Stimulated activated CD8-positive, alpha-beta memory T cell treated with anti-CD3 and anti-CD28 coated beads, Interleukin-4, amount 100 ng/mL, for 1 hour (primary cell): ENCODE measurements at places on chromosomes 3 and 15.

- no peak for DNase-seq
Observed at GRCh38 chr3:173403376-173403775, 5.8 kb downstream of the NLGN1 start.

- DNase-seq = no peak
Observed at GRCh38 chr15:91912336-91912735, 58.8 kb downstream of the SLCO3A1 start.

DNA sequence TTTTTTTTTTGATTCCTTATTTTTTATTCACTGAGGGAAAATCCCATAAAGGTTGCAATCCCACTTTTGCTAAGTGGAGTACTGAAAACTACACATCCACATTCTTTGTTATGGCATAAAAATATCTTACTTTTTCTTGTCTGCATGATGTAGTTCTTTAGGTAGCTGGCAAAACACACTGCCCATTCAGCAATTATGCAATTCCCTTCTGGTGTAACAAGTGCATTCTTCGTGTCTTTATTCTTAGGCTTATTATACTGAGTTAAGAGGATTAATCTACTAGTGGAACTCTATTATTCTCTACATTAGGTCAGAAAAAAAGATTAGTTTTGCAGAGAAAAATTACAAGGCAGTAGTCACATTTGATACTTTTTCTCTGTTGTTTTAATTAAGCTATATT lies 403.8 kb upstream of the GBE1 start:
- no peak for DNase-seq

- DNase-seq = no peak
Observed at GRCh38 chr3:147216143-147216673, 190.1 kb downstream of the ZIC4 start.

GRCh38 chr15:35055416-35056105 lies 29.5 kb downstream of the NANOGP8 start:
- no peak for DNase-seq

DNA sequence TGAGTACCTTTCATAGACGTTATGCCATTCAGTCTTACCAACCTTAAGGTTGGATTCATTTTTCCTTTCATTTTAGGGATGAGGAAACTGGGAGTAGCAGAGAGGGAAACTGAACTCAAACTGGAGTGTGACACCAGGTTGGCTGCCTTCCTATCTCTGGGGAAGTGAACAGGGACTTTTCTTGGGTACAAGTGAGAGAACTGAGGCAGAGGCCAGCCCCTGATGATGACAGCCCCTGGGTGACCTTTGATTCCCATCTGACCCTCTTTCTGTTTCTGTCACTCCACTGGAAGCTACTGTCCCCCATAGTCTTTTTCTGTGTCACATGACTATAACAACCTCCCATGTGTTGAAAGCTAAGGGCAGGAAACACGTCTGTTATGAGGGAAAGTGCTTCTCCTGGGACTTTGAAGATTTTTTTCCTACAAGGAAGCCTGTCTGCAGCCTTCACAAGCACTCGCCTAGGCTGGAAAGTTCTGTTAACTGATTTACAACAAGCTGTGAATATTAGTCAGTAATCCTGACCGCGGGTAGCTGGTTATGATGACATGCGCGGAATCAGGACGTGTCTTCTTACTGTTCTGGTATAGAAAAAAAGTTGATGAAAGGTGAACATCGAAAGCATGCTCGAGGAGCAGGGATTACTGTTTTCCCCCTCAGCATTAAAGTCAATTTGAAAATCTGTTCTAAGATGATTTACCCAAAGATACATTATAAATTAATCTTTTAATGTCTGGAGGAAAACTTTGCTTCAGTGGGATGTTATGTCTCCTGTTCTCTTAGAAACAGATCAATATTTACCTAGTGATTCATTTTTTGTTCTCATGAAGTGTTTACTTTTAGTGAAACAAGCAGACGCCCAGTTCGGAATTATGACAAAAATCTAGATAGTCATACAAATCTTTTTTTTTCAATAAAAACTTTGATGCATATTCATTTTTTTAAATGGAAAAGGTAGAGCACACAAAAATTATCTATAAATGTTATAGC lies 31.5 kb downstream of the ABHD2 start:
- no peak for DNase-seq

DNA sequence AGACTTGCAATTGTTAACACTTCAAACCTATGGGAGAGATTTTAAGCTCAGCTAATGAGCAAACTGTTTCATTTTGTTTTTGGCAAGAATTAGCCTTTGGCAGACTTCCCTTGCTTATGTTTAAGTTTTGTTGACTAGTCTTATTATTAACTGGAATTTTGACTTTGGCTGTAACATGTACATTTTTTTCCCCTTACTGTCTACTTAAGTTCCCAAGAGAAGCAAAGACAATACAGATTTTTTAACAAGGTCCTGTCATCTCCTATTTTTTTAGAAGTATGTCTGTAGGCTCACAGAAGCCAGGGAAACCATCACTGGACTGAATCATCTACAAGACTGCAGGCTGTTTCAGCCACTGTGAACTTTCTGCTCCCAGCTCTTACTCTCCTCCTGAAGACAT lies 74.3 kb downstream of the DGKG start:
- DNase-seq = no peak

GRCh38 chr3:116444819-116445310 lies 422 bp downstream of the LSAMP start:
- no peak for DNase-seq

DNA sequence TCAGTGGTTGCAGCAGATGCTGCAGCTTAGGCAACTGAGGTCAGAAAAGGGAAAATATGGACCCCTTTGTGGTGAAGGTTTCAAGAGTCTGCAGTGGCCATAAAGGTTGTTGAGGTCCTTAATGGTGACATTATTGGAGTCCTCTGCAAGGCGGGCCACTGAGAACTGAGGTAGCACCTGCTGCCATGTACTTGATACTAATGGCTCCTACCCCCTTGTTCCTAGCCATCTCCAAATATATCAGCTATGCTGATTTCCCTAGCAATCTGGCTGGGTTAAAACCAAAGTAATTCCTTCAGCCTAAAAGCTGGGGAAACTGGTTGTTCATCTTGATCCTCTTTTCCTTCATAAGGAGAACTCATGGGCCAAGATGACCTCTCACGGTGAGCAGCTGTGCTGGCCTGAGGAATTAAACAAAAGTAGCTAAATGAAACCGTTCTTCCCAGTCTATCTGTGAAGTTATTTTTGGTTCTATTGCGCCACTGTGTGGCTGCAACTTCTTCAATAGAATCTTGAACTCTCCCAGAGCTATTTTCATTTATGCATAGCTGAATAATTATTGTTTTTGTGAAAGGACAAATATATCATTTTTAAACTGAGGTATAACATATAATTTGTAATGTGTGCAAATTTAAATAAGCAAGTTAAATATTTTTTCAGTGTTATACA lies 76.1 kb upstream of the PLSCR4 start:
- DNase-seq = no peak

GRCh38 chr15:81813215-81813614 lies 232.6 kb downstream of the MEX3B start:
- no peak for DNase-seq

DNA sequence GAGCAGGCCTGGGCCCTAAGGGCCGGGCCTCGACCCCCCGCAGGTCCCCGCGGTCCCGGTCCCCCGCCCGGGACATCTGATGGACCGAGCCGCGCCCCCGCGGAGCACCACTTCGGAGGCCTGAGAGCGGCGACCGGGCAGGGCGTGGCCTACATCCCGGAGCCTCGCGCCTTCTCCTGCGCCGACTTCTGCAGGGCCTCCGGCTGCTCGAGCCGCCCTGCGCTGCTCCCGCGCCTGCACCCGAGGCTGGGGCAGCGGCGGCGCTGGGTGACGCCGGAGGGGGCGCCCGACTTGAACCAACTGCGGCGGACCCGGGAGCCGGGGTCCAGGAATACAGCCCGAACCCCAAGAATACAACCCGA lies 14.9 kb upstream of the GP9 start:
- no peak for DNase-seq

- no peak for DNase-seq
Observed at GRCh38 chr3:126944089-126944965, 38.6 kb upstream of the PLXNA1 start.

- DNase-seq = no peak
Observed at GRCh38 chr3:41195946-41196345, 3.4 kb upstream of the CTNNB1 start.
